ENCODE measurements at places on chromosomes 3 and 15.

GRCh38 chr3:187870360-187871203, 125.3 kb upstream of the BCL6 start:
- no peak for DNase-seq

GRCh38 chr15:73015493-73015892, 36.8 kb upstream of the NEO1 start:
- DNase-seq: no peak

- DNase-seq: no peak
Measured at GRCh38 chr3:38543586-38543985, 47.4 kb downstream of the EXOG start.

GRCh38 chr3:73729969-73730440, 105.3 kb upstream of the PDZRN3 start:
- DNase-seq: peak; percentile 33

DNA sequence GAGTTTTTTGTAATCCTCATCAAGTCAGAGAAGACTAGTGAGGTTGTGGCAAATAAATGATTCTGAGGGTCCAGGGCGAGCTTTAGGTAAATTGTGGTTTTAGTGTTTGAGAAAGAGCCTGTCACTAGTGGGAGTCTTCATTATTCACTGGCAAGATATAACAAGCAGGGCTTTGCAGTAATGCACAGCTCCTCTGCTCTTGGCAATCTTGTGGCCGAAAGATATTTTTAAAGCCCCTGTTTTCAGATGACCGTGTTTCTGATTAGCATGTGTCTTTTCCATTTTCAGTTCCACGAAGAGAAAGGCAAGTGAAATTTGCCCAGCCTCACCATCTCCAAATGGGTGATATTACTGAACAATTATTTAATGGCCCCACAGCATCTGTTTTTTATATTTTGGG, 154.0 kb upstream of the BCL6 start:
- no peak for DNase-seq

DNA sequence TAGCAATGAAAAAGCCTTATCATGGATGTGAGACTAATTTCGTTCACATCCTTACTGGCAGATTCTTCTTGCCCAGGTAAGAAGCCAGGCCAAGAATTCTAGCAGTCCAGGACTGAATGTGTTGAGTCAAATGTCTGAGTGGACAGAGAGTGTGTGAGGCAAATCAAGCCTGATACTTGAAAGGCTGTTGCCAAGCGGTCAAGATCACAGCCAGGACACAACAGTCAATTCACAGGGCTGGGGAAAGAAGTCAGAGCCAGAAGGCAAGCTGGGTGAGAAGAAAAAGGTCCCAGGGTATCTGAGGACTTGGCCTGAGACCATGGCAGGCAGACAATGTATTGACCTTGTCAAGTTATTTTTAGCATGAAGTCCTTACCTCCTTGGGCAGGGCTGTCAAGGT, 301.3 kb downstream of the ZNF385D start:
- no peak for DNase-seq

- DNase-seq: peak; percentile 19
Measured at GRCh38 chr3:123072152-123072551, 5.3 kb downstream of the PDIA5 start.

- no peak for DNase-seq
Measured at GRCh38 chr3:167626490-167626889, 27.3 kb downstream of the WDR49 start.

DNA sequence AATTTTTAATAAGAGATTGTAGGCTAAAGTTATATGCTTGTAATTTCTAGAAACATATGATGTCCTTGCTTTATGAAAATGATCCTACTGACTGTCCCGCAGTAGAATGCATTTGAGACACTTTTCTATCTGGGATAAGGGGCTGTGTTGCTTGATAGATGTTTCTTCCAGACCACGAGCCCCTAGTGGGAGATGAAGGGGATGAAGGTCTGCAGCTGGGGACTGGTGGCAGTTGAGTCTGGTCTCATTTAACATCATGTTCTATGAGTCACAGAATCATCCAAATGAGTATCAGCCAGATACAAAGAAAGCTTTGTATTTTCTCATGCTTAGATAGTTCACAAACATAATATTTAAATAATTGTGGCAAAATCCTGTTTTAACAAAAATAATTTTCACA, 84.3 kb upstream of the PRTG start:
- no peak for DNase-seq

GRCh38 chr3:129701161-129701560, 94.7 kb upstream of the PLXND1 start:
- no peak for DNase-seq

DNA sequence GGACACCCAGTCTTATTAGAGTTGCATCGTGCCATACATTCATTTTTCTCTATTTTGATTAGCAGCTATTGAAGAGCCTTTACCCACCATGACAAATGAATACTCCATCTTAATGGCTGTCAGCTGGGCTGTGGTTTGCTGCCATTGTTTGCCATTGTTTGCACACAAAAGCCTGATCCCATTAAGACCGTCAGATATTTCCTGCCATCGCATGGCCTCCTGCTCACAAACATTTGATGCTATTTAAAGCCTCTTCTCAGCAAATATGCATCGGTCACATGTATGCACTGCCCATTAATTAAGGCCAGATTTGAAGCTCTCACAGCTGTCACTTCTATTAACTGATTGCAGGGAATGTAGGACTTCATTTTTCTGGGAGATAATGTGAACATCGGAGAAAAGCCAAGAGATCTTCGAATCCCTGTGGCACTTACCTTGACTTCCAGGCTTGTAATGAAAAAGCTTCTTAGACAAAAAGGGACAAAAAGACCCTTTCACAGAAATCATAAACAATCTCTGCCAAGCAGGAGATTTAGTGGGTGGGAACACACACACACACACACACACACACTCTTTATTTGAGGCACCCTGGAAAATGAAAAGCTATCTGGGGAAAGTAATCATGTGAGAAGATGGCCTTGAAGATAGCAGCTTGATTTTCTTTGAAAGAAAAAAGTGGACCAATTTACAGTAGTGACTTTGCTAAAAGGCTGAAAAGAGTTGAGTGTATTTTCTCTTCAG, 175.4 kb upstream of the NR2E3 start:
- no peak for DNase-seq

GRCh38 chr3:66795365-66795764, 202.7 kb upstream of the KBTBD8 start:
- DNase-seq: no peak

- DNase-seq: peak; percentile 57
Measured at GRCh38 chr15:67105065-67105951, 39.9 kb downstream of the SMAD3 start.

- DNase-seq: peak; percentile 56
Measured at GRCh38 chr3:124520970-124521369, 209.3 kb upstream of the UMPS start.

GRCh38 chr3:37223576-37223975, 49.2 kb upstream of the LRRFIP2 start:
- DNase-seq: no peak

DNA sequence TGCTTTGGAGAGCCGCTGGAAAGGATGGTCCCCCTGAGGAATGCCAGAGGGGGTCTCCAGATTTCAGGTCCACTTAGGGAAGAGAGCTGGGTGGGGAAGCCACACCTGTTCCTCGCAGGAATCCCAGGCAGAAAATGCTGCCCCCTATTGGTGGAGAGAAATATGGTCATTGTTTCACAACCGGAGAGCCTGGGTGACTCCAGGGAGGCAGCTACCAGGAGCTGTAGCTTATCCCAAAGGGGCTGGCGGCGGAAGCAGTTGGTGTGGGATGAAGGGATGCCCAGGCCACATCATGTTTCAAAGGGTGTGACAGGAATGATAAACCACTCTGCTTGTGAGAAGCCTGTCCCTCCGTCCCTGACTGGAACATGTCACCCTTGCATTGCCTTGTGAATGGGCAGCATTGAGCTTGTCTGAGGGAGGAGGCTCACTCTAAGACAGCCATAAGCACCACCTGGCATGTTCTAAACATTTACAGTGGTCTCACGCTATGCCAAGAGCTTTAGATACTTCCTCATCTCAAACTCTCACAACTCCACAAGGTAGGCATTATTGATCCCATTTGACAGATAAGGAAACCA, 34.5 kb downstream of the POMGNT2 start:
- no peak for DNase-seq

DNA sequence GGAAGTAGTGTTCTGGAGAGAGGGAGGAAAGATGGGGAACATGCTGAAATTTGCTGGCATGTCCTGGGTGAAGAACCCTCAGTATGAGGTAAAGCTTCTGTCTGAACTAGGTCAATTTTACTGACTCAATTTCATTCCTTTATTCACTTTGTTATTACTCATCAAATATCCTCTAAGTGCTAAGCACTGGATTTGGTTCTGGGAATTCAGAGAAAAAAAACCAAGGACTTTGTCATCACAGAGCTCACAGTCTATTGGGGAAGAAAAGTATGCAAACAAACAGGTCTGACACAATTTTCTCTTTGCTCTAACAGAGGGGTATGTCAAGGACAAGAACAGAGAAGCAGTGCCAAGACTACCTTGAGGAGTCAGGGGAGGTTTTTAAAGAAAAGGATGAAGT, 68.0 kb downstream of the TFG start:
- no peak for DNase-seq

GRCh38 chr15:61146091-61146930, 82.8 kb downstream of the RORA start:
- DNase-seq: no peak

DNA sequence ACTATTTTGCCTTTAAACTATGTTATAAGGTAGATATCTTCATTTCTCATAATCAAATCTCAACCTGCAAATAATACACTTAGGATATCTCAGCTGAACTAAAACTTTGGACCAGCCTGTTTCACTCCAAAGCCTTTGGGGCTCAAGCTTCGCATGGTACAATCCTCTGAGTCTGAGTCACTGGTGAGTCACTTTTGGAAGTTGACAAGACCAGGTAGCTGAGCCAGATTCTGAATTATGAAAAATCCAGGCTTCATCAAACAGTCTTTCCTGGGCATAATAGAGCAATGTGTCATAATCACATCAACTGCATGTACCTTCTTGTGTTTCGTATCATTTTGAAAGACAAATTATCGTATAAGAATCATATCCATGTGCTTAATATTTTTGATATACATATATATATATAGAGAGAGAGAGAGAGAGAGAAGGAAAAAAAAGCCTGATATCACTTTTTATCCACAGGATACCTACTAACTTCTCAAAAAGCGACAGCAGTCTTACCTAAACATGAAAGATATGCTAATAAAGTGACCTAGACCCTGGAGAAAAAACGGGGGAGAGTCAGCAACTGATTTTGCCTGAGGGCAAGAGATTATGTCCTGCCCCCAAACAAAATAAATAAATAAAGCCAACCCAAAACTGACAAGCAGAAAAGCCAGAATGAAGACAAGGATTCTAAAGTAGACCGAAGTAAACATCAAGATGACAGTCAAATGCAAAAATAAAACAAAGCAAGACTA, 263.9 kb upstream of the TGFBR2 start:
- peak; percentile 83 for DNase-seq

DNA sequence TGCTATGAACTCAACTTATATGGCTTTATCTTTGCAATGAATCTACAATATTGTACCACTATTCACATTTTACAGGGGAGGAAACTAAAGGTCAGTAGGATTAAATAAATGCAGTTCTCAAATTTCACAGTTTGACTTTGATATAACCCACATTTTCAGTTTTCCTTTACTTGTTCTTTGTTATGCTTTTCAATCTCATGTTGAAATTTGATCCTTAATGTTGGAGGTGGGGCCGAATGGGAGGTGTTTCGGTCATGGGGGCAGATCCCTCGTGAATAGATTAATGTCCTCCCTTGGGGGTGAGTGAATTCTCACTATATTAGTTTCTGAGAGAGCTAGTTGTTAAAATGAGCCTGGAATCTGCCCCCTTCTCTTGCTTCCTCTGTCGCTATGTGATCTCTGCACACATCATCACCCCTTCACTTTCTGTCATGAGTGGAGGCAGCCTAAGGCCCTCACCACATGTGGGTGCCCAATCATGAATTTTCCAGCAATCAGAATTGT, 44.7 kb downstream of the CD200 start:
- DNase-seq: no peak

GRCh38 chr15:39786447-39787056, 3.9 kb upstream of the FSIP1 start:
- peak; percentile 77 for DNase-seq

DNA sequence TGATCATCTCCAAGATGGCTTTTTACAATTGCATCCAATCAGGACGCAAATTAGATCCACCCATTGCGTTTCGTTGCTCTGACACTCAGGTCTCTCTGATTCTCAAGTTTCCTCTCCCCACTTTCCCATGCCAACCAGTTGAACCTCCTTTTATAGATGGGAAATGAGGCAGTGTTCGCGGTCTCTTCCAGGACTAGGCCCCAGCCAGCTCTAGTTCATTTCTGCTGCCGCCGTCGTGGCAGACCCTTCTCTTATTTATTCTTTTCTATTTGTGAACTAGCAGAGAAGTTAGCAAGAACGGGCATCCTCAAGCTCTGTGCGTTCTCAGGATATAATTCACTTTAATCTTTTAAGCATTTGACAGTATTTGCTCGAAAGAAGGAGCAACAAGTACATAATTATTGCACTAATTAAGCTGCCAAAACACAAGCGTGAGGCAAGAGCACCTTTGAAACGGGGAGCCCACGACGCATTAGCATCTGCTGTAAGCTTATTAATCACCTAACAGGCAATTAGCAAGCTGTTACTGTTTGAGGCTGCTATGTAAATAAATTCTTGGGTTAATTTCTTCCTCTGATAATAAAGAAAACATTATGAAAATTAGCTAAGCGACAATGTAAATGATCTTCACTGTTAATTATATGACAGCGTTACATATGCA, 246.4 kb upstream of the TLE3 start:
- no peak for DNase-seq

- DNase-seq: no peak
Measured at GRCh38 chr3:108414007-108414406, 96.4 kb downstream of the MYH15 start.

- peak; percentile 1 for DNase-seq
Measured at GRCh38 chr3:48436855-48437254, 3.1 kb downstream of the CCDC51 start.

- DNase-seq: no peak
Measured at GRCh38 chr15:73366766-73367623, 1.8 kb downstream of the HCN4 start.

DNA sequence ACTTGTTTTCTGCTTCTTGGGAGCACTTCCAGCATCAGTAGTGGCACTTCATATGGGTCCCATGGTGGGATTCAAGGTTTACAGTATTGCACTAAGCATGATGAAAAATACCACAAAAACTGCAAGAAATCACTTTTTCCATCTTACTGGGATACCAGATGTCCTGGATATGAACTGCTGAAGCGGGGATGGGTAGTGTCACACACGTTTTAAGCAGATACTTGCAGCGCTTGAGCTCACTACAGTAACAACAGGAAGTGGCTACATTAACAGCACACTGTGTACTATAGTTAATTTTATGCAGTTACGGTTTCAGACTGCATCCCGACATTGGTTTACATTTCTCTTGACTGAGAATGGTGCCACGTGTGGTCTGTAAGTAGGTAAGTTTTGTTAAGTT, 3.5 kb upstream of the ISG20 start:
- DNase-seq: peak; percentile 62
